ENCODE measurements at places on chromosomes 6 and 20.

DNA sequence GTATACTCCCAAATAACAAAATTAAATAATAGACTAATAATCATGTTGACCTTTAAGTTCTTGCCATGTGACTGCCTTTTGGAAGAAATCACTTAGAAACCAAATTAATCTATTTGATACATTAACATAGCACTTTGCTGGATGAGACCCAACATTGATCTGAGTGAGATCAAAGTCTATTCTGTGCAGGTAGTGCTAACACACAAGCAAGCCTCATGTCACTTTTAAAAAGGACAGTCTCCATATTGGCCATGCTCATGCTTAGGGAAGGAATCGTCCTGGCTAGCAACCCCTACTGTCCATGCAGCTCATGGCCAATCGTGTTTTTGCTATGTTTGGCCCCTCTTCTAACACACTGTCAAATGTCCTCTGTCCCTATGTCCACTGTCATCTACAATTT, 35.8 kb upstream of the RNF217 start:
- no peak for DNase-seq

GRCh38 chr6:100512203-100512862, 47.6 kb upstream of the SIM1 start:
- no peak for DNase-seq

DNA sequence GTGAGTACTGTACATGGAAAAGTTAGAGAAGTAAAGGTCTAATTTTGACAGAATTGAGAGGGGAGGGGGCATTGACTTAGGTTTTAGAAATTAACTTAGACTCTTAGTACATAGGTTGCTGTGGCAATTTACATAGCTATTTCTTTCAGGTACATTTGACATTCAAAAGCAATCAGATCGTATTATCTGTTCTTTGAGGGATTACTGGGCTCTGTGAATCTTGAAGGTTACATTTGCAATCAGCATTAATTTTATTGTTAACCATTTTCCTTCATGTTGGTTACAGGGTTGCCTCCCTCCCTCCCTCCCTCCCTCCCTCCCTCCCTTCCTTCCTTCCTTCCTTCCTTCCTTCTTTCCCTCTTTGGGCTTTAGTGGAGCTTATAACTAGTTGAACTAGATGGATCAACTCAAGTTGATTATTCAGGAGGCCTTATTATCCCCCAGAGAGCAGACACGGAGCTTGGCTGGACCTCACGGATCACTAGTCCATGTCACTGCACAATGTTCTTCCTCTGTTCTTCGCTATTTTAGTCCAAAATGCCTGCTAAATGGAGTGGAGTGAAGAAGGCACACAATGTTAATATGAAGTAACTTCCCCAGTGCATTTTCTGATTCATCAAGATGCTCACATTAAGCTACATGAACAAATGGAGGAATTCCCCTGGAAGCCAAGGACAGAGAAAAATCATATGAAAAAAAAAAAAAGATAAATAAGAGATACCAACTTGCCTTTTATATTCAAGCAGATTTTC, 87.8 kb downstream of the PLCB4 start:
- no peak for DNase-seq

- no peak for DNase-seq
Measured at GRCh38 chr20:4091490-4092479, 76.4 kb upstream of the RNF24 start.

DNA sequence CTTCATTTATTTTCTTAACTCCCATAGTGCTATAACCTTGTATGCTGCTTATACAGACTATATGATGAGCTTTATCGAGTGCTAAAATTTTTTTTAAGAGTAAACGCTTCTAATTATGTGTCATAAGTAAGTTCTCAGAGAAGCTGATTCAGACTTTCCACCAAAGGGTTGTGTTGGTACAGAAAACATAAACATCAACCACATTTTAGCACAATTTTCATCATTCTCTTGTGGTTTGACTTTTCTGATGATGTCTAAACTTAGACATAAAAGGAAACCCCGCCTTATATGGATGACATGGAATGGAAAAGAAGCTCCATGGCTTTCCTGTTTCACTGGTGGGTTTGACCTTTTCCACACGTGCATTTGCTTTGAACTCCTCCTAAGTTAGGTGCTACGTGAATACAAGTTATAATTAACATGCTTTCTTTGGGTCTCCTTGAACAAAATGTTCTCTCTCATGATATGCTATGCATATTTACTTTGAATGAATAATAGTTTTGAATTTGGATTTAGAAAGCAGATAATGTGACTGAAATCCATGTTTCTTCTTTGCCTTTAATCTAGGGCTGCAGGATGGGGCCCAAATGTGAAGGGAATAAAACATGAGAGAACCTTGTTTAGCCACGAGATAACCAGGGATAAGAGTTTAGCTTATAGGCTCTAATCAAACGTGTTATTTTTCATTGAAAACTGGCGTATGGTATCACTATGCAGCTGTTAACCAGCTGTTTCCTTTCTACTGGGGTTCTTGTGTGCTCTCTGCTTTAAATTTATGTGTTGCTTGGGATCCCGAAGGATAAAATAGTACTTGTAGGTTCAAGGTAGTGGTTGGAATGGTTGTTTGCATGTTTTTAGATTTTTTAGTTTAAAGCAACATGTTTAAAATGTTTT, 127.1 kb upstream of the AHI1 start:
- no peak for DNase-seq

GRCh38 chr6:142254513-142254912, 47.3 kb upstream of the ADGRG6 start:
- no peak for DNase-seq

GRCh38 chr20:2093159-2093781, 8.4 kb upstream of the STK35 start:
- DNase-seq: no peak

Data from substantia nigra (tissue), 51 donors.